ENCODE measurements at places on chromosomes 6 and 20. TPM values are rescaled to one million over a fixed set of nuclear protein-coding genes. Genes with fewer than 3 reads are reported as not detected.

GRCh38 chr6:112522587-112522986 lies 175.5 kb downstream of the RFPL4B start:
- no peak for DNase-seq
- no peaks in the 10 kb centered on the region for H3K36me3 ChIP-seq
- H3K4me3 ChIP-seq: no peak overlapping the region

DNA sequence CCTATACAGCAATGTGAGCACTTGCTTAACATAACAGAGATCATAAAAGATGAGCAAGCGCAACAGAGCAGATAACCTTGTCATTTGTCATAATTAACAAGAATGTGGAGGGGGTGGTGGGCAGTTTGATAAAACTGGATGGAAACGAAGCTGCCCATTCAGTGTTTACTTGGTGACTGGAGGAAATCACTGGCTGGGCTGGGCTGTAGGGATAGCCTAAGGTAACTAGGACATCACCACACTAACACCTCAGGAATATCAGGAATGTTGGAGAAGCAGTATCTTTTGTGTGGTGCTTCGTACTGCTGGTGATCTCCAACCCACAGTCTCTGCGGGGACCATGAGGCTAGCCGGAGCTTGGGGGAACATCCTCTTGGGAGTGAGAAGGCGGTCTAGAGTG lies 218.4 kb downstream of the HIVEP2 start:
- no peak overlapping the region for H3K27ac ChIP-seq
- peaks cover 10% of the 10 kb centered on the region for H3K4me1 ChIP-seq
- H3K36me3 ChIP-seq: peaks cover 2% of the 10 kb centered on the region

GRCh38 chr20:62504323-62504722 lies 28.5 kb upstream of the GATA5 start:
- H3K4me1 ChIP-seq: peaks cover 25% of the 10 kb centered on the region
- H3K36me3 ChIP-seq: no peaks in the 10 kb centered on the region
- no peaks in the 10 kb centered on the region for H3K27me3 ChIP-seq

GRCh38 chr6:5522147-5522546 lies 260.8 kb downstream of the FARS2 start:
- peaks cover 11% of the 10 kb centered on the region for H3K36me3 ChIP-seq
- H3K4me3 ChIP-seq: no peak overlapping the region
- H3K4me1 ChIP-seq: peaks cover 40% of the 10 kb centered on the region
- peak; percentile 29 for DNase-seq
- H3K27ac ChIP-seq: peak overlapping the region; percentile 16
- no peaks in the 10 kb centered on the region for H3K27me3 ChIP-seq

DNA sequence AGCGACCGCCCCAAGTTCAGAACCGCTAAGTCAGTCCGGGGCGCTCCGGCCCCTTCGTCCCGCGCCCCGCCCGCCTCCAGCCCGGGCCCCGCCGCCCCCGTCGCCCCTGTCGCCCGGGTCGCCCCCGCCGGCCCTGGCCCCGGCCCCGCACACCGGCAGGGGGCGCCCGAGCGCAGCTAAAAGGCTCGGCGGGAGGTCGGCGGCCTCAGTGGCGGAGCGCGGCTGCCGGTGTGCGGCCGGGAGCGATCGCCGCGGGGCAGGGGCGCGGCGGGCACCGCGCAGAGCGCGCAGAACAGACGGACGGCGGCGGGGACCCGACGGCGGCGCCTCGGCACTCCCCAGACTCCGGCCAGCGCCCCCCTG lies at the start of gene FNDC1:
FNDC1 (plus strand) TSS at position 208 of the 363 bp plus-strand sequence. CDS start 197 bp downstream, outside the sequence.
- H3K4me3 ChIP-seq: peak within 1 kb of the TSS; percentile 53
- peak; percentile 64 for DNase-seq
- H3K27me3 ChIP-seq: peaks cover 77% of the 10 kb centered on the region
- no peak within 1 kb of the TSS for H3K27ac ChIP-seq

- H3K27ac ChIP-seq: peak overlapping the region; percentile 92
- H3K27me3 ChIP-seq: peaks cover 2% of the 10 kb centered on the region
- peak overlapping the region; percentile 83 for H3K4me3 ChIP-seq
- H3K4me1 ChIP-seq: peaks cover 34% of the 10 kb centered on the region
- DNase-seq: peak; percentile 67
- H3K36me3 ChIP-seq: peaks cover 20% of the 10 kb centered on the region
Observed at GRCh38 chr6:389622-390021, 1.9 kb upstream of the IRF4 start.

GRCh38 chr6:87754828-87755227 lies 52.8 kb upstream of the AKIRIN2 start:
- H3K4me1 ChIP-seq: peaks cover 17% of the 10 kb centered on the region
- H3K27me3 ChIP-seq: peaks cover 13% of the 10 kb centered on the region
- H3K36me3 ChIP-seq: no peaks in the 10 kb centered on the region
- no peak overlapping the region for H3K27ac ChIP-seq

- peaks cover 8% of the 10 kb centered on the region for H3K27me3 ChIP-seq
- H3K27ac ChIP-seq: no peak overlapping the region
- no peak for DNase-seq
- no peaks in the 10 kb centered on the region for H3K4me1 ChIP-seq
- no peaks in the 10 kb centered on the region for H3K36me3 ChIP-seq
Observed at GRCh38 chr20:59708326-59708725, 104.0 kb downstream of the PHACTR3 start.

DNA sequence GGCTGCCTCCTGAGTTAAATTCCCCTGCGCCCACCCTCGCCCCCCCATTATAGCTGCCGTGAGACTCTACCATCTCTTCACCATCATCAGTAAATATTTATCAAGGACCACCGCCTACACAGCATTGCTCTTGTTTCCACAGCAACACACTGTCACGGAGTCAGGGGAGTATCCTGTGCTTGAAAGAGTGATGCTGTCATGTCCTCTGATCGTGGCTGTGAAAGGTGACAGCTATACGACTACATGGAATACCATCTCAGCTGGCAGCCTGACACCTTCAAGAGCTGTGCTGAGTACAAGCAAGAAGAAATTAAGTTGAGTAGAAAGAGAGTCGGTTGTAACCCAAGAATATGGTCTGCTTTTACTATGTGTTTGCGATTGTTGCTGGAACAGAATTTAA lies 3.4 kb downstream of the PTPRT start:
- DNase-seq: no peak
- H3K36me3 ChIP-seq: no peaks in the 10 kb centered on the region
- H3K27me3 ChIP-seq: peaks cover 31% of the 10 kb centered on the region
- peaks cover 3% of the 10 kb centered on the region for H3K4me1 ChIP-seq
- no peak overlapping the region for H3K27ac ChIP-seq

DNA sequence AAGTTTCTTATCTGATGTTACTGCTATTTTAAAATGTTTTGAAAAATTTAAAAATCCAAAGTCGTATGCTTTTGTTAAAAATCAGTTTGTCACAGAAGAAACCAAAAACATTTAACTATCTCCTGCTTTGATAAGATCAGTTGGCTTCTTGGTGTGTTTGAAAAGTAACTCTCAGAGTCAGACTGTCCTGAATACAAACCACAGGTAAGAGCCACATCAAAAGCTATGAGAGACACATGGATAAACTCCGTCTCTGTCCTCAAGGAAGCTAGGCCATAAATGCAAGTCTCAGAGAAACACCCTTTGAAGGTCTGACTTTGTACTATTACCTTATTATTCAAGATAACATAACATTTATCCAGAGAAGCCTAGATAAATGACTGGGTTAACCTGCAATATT lies 7.7 kb downstream of the HBS1L start:
- H3K4me3 ChIP-seq: no peak overlapping the region
- DNase-seq: no peak
- no peak overlapping the region for H3K27ac ChIP-seq
- H3K36me3 ChIP-seq: peaks cover 44% of the 10 kb centered on the region
- peaks cover 56% of the 10 kb centered on the region for H3K4me1 ChIP-seq
- no peaks in the 10 kb centered on the region for H3K27me3 ChIP-seq

DNA sequence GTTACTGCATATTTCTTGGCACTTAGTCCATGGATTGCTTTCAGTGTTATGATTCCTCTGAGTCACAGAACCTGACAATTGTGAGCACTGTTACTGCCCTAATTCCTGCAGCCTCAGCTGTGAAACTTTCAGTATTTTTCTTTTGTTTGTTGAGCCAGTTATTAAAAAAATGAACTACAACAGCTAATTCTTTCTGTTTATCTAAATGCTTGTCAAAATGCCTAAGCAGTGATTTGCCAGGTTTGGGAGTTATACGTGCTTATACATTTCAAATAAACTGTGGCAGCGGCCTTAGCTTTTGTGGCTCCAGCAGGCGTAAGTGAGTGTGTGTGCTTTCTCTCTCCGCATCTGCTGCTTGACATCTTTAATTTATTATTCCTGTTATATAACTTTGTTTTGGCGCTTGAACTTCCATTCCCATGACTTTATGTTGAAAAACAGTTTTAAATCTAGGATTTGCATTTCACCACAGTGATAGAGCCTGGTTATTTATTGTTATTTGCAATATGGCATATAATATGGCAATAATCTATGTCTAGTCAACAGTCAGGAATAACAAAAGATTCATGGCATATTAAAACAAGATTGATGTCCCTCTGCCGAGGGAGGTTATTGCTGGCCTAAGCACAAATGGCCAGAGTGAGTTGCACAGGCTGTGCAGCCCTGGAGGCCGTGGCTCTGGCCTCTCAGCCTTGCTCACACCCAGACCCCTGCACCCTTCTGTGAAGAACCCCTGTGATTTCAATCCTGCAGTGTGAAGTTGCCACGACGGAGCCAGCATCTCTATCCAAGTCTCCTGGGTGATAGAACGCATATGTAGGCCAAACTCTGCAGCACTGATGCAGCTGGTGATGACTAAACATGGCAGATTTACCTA lies 303.4 kb downstream of the THBS2 start:
- no peaks in the 10 kb centered on the region for H3K36me3 ChIP-seq
- H3K4me3 ChIP-seq: no peak overlapping the region
- H3K27me3 ChIP-seq: peaks cover 18% of the 10 kb centered on the region
- no peaks in the 10 kb centered on the region for H3K4me1 ChIP-seq

- H3K27me3 ChIP-seq: peaks cover 11% of the 10 kb centered on the region
- DNase-seq: no peak
- no peak overlapping the region for H3K27ac ChIP-seq
- H3K4me3 ChIP-seq: no peak overlapping the region
- no peaks in the 10 kb centered on the region for H3K36me3 ChIP-seq
- H3K4me1 ChIP-seq: peaks cover 4% of the 10 kb centered on the region
Observed at GRCh38 chr6:136315594-136315993, 25.9 kb upstream of the BCLAF1 start.

GRCh38 chr6:4240148-4240547 lies 104.8 kb upstream of the ECI2 start:
- no peaks in the 10 kb centered on the region for H3K4me1 ChIP-seq
- DNase-seq: no peak
- H3K36me3 ChIP-seq: no peaks in the 10 kb centered on the region
- H3K4me3 ChIP-seq: no peak overlapping the region

DNA sequence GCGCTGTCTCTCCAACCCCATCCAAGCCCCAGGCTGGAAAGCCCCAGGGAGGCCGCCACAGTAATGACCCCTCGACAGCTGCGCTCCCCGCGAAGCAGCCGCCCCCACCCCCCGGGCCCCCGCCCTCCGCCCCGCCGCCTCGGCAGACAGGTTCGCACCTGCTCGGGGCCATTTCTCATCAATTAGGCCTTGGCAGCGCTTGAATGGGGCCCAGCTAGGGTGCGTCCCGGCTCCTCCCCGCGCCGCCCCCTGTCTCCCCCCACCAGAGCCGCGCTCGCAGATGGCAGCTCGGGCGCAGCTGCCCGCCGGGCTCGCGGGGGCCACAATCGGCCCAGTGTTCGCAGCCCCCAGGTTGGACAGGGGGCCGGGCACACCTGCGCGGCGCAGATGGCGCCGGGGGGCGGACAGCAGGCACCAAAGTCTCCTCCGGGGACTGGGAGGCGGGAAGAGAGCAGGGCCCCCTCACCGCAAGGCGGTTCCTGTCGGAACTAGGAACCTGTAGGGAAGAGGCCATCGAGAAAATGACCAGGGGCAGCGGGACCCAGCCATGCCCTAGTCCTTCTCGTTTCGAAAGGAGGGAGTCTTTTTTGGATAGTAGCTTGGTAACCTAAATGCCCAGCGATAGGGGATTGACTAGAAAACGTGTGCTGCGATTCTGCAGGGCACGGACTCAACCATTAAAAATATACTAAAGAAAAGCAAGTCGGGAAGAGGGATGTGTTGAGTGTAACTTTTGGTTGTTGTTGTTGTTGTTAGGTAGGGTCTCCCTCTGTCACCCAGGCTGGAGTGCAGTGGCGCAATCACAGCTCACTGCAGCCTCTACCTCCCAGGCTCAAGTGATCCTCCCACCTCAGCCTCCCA lies 83.2 kb upstream of the EYA2 start:
- no peak overlapping the region for H3K4me3 ChIP-seq
- no peaks in the 10 kb centered on the region for H3K36me3 ChIP-seq
- DNase-seq: no peak
- H3K27ac ChIP-seq: no peak overlapping the region
- no peaks in the 10 kb centered on the region for H3K4me1 ChIP-seq

- no peaks in the 10 kb centered on the region for H3K4me1 ChIP-seq
- no peak overlapping the region for H3K4me3 ChIP-seq
- no peak overlapping the region for H3K27ac ChIP-seq
- no peaks in the 10 kb centered on the region for H3K27me3 ChIP-seq
Observed at GRCh38 chr20:63313349-63314014, 20.5 kb downstream of the COL20A1 start.

DNA sequence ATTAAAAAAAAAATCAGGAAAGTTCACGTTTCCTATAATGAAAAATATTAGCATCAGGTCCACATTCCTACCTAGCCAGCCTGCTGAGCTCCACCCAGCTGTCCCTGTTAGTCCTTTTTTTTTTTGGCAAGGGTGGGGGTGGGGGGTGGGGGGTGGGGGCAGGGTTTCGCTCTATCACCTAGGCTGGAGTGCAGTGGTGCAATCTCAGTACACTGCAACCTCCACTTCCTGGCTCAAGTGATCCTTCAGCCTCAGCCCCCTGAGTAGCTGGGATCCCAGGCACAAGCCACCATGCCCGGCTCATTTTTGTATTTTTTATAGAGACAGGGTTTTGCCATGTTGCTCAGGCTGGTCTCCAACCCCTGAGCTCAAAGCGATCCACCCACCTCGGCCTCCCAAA lies 7.5 kb upstream of the SLC2A10 start:
- H3K27me3 ChIP-seq: peaks cover 23% of the 10 kb centered on the region
- H3K27ac ChIP-seq: no peak overlapping the region
- no peak overlapping the region for H3K4me3 ChIP-seq
- no peaks in the 10 kb centered on the region for H3K36me3 ChIP-seq
- H3K4me1 ChIP-seq: no peaks in the 10 kb centered on the region
- no peak for DNase-seq

DNA sequence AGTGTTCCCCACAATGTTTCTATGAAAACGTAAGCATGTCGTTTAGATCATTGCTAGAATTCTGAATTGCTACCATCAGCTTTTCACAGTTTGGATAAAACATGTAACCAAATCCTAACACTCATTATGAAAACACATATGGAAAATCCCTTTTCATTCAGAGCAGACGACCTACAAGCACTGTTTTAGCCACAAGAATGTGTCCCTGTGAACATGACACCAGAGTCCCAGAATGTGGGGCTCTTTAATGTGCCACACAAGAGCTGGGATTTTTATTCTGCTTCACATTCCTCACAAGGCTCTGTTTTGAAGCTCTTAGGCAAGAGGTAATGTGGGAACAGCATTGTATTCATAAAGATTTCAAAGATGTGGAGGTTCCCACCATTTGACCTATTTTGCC lies 141.1 kb upstream of the CITED2 start:
- no peaks in the 10 kb centered on the region for H3K27me3 ChIP-seq
- no peak for DNase-seq
- no peaks in the 10 kb centered on the region for H3K4me1 ChIP-seq
- H3K27ac ChIP-seq: no peak overlapping the region

Gene CCN5
- not detected for total RNA-seq

Gene ZSCAN12
- total RNA-seq: 10.8 TPM

Gene KHDRBS2
- total RNA-seq: not detected

Gene KHDC1L
- total RNA-seq: not detected
